ENCODE measurements at places on chromosomes 12 and 14.

DNA sequence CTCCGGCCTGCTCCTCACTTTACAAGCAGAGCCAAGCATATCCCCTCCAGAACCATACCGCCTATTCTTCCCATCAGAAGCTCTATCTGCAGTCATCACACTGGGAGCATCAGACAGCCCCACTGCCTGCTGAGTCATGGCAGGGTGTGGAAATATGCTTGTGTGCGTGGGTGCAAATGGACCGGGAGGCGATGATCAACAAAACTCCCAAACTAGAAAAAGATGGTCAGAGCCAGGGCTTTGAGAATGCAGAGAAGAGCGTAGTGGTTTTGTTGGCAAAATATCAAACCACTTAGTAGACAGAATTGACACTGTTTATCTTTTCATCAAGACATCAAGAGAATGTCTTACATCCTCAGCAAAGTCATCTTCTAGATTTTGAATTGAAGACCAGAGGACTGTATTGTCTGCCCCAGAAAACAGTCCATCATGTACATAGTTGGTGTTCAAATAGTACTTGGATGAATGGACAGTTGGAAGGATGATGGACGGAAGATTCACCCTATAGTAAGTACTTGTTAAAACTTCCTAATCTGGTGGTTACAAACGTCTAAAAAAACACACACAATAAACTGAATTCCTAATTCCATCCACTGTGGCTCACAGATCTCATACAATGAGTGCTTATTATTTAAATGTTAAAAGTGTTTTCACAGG is 54.9 kb downstream of the VWF start:
- no peak for DNase-seq

GRCh38 chr14:75800792-75801191 is 139.7 kb downstream of the TTLL5 start:
- no peak for DNase-seq

- no peak for DNase-seq
Measured at GRCh38 chr12:15044471-15044870, 71.6 kb downstream of the PDE6H start.

DNA sequence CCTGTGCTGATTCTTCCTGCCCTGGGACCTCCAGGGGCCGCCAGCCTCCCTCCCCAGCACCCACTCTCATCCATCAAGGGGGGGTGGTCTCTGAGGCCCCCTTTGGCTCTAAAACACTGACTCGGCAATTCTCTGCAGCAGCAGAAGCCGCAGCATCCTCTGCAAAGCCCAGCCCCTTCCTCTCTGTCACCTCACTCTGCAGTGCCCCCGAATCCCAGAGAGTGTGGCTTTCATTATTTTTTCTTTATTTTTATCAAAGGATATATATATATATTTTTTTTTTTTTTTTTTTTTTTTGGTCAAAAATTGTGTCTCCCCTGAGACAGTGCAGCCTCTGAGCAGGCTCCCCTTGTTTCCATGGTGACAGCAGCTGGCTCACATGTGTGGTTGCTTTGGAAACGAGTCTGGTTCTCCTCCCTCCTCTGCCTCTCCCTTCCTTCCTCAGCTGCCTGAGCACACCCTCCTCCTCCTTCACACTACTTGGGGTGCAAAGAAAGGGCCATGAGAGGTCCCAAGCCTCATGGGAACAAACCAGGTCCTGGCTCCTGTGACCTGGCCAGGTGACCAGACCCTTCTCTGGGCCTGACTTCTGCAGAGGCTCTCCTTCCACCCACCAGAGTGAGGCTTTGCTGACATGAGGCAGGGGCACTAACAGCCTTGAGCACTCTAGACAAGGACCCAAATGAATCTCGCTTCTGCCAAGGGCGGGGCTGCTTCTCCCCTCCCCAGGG is 100.5 kb downstream of the LRRC74A start:
- DNase-seq: no peak

DNA sequence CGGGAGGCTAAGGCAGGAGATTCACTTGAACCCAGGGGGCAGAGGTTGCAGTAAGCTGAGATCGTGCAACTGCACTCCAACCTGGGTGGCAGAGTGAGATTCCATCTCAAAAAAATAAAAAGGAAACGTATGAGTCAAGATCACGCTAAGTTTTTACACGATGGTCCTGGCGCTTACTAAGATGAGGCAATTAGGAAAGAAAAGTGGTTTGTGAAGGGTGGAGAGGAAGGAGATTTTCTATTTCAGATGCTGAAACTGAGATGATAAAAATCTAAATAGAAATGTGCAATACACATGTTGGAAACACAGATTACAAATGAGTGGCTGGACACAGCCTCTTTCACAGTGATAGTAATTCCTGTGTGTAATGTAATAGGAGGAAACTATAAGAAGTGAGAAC is 63.2 kb downstream of the KDM5A start:
- DNase-seq: no peak
